Lung (tissue), 17 donors: ENCODE measurements at places on chromosomes 6 and 20. TPM values are rescaled to one million over a fixed set of nuclear protein-coding genes. Genes with fewer than 3 reads are reported as not detected.

The GSTA2 gene
- total RNA-seq, result 3.4 TPM

DNA sequence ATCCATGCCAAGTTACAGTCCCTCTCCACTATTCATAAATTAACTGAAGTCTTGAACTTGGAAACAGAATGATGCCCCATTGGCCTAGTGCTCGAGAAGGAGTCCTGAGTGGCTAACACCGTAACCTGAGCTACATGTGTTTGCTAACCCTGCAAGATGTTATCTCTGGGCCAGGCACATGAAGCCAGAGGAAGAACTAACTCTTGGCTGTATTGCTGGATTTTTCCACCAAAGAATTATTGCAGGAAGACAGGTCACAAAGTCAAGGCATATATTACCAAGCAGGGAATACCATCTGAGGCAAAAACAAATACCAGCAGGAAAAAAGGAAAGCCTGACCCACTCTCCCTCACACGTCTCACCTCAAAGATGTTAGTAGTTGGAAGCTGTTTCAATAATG, 148.9 kb upstream of the PHACTR1 start:
- no peak for DNase-seq

The MRPS18B gene
- total RNA-seq, result 24.9 TPM

GRCh38 chr6:81561071-81561564, 191.4 kb downstream of the TENT5A start:
- no peak for DNase-seq

- DNase-seq, result peak; percentile 71
These were observed 68.8 kb upstream of the LTV1 start for GRCh38 chr6:143774347-143774746.

- DNase-seq, result no peak
These were observed 16.5 kb upstream of the NNAT start for GRCh38 chr20:37504404-37505096.

- DNase-seq, result peak; percentile 26
These were observed 626 bp upstream of the CDK5RAP1 start for GRCh38 chr20:33401921-33402369.

- DNase-seq, result no peak
These were observed 59.5 kb downstream of the CLIC5 start for GRCh38 chr6:45956176-45956575.

The DDO gene
- total RNA-seq, result 3.1 TPM

- no peak for DNase-seq
These were observed 7.9 kb upstream of the COL12A1 start for GRCh38 chr6:75213732-75214131.

The ROS1 gene
- total RNA-seq, result 73.7 TPM
